ENCODE measurements at places on chromosomes 4 and X.
A peak's percentile ranks its signal among the peaks of the same experiment; 100 is the strongest.

DNA sequence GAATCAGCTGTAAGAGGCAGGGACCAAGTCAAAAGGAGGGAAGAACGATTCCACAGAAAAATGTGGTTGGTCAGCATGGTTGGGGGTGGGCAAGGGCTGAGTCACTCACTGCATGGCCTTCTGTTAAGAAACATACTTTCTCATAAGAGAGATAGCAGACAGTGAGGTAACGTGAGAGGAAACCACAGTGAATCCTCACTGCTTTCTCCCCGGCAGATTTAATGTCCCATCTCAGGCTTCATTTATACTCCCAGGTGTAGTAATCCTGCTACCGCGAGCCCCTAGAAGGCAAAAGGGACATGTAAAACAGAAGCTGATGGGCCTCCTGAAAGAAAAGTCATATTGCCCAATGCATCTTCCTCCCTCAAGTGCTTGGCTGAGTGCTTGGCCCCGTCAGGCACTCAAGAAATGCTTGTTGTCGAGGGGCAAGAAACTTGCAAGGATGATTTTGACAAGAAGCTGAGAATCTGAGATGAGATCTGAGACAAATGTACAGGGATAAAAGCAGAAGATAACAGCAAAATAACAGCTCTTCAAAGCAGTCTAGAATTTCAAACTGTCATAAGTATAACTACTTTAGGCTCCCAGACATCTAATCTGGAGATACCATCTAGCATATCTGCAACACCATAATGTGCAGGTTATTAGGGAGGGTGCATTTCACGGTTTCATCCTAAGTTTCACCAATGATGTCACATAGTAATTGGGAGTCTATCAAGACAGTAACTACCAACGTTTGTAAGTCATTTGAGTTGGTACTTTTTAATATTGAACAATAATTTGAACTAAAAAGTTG lies 40.2 kb downstream of the SH3KBP1 start:
- DNase-seq: no peak

- DNase-seq: no peak
Observed at GRCh38 chr4:169013396-169013795, 3.3 kb upstream of the CBR4 start.

DNA sequence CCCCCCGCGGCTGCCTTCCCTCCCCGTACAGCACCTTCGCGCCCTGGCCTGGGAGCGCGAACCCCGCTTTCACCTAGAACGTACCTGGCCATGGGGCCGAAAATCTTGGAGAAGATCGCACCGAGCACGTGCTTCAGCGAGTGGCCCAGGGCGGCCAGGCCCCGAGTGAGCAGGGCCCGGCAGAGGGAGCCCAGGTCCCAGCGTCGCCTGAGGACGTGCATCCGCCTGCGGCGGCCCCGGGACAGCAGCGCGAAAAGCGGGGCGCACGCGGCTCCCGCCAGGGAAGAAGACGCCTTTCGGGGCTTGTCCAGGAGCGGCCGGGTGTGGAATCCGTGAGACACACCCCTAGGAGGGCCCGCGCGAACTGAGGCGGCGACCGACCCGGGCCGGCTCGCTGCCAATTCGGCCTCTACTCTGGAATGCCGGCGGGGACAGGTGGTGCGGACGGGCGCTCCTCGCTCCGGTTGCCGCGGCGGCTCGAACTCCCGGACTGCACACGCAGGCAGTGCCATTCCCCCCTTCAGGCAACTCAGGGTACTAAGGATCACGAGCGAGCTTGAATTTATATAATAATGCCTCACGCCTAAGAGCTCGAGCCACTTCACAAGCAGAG lies at the start of gene HS6ST2:
Gene HS6ST2, minus strand, starts transcription at position 539 of the 613 bp plus-strand sequence.
- no peak for DNase-seq

DNA sequence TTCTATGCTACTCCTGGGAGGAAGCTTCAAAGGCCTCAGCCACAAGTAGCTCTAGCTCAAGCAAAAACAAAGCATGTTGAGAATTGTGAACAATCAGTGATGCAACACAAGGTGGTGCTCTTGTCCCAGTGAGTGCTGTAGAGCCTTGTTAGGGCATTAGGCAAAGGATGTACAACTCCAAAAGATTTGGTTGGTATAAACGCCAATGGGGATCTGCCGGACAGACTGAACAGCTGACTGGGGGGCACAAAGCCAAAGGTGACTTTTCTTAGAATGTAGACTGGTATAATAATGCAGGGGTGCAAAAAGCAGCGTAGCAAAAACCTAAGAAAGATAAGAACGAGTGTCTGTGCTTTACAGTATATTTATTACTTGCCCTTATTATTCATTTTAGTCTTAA lies 62.6 kb upstream of the ALB start:
- peak; percentile 17 for DNase-seq

DNA sequence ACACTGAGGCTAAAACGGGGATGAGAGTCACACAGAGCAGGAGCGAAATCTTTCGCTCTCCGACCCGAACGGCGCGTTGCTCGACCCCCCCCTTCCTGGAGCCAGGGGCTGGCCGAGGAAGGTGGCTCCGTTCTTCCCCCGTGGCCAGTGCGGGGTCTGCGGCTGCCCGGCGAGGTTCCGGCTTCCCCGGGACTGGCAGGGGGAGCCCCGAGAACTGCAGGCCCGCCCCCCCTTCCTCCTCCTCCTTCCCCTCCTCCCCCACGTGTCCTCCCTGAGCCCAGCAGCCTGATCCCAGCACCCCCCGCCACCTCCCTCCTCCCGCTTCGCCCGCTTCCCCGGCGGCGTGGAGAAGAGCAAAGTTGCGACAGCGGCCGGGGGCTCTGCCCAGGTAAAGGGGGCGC lies 2.4 kb upstream of the BCORL1 start:
- DNase-seq: no peak

DNA sequence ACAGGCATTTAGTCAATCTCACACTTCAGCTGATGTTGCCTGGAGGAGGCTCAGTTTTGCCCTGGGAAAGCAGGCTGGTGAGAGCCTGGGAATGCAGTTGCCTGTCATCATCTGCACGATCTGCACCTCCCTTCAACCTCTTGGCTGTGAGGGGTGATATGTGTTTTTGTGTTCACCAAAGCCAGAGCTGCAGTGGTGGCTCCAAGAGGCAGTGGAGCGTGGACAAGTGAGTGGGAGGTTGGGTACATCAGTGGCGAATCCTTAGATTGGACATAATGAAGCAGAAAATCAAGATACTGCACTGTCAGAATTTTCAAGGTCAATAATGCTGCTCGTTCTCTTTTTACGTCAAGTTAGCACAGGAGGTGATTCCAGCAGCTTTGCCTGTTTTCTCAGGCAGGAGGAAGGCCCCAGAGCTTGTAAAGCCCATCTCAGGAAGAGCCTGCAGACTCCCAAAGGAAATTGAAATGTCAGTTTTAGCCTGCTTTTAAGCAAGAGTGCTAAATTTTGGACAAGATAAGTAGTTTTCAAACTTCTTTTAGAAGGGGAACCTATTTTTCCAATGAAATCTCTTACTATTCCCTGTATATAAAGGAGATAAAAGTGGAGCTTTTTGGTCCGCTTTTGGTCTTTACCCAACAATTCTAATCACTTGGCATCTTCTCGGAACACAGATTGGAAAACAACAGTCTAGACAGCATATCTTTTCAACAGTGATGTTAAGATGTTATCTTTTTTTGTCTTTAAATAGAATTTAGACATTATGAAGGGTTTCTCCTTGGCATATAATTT lies 92.8 kb downstream of the FRAS1 start:
- peak; percentile 28 for DNase-seq

- DNase-seq: no peak
Observed at GRCh38 chrX:70488856-70489255, 44.2 kb downstream of the DLG3 start.

- no peak for DNase-seq
Observed at GRCh38 chrX:97820170-97820569, 936.5 kb downstream of the RPA4 start.

- DNase-seq: no peak
Observed at GRCh38 chr4:73259571-73260090, 1.0 kb upstream of the ANKRD17 start.

- DNase-seq: no peak
Observed at GRCh38 chr4:28744066-28744465, 1883.4 kb downstream of the STIM2 start.

- no peak for DNase-seq
Observed at GRCh38 chr4:53522334-53522733, 69.0 kb downstream of the LNX1 start.

- DNase-seq: no peak
Observed at GRCh38 chrX:78706071-78706470, 41.4 kb upstream of the LPAR4 start.

DNA sequence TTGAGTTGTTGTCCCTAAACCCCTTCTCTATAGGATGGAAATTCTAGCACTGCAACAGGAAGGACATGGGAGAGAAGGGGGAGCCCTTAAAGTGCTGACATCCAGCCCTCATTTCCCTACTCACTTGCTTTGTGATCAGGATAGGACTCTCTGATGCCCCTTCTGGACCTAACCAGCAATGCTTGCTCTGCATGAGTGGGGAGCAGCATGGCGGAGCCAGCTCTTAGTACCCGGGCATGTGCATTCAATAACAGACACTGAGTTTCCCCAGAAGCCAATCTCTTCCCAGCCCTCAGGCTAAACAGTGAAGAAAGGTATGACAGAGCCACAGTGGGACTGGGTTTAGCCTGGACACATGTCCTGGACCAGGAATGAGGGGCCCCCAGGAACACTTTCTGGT lies 14.0 kb downstream of the SOD3 start:
- no peak for DNase-seq

GRCh38 chrX:53594354-53594753 lies 92.2 kb downstream of the HUWE1 start:
- no peak for DNase-seq

- no peak for DNase-seq
Observed at GRCh38 chr4:47278631-47279030, 184.9 kb downstream of the COMMD8 start.

DNA sequence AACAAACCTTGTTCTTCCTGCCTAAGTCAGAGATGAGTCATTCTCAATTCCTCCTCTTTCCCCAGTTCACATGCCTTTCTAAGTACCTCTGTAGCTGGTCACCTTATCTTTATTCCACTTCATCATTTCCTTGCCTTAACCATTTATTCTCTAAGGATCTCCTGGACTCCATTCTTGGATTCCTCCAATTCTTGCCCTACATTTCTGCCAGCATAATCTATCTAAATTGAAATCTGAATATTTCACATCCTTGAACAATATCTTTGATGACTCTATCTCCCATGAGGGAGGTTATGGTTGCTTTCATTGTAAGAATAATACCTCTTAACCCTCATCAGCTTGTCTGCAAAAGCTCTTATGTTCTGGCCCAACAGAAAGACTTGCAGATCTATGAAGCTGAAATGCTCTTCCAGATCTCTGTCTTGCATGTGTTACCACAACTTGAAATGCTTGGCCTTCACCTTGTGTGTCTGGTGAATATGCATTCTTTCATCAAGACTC lies 28.6 kb upstream of the PDE5A start:
- DNase-seq: no peak

- DNase-seq: no peak
Observed at GRCh38 chr4:142367418-142368180, 478.5 kb downstream of the INPP4B start.

- DNase-seq: peak; percentile 13
Observed at GRCh38 chr4:98658287-98659105, at the start of gene TSPAN5. Gene TSPAN5 (minus strand): TSS chr4:98658611.

DNA sequence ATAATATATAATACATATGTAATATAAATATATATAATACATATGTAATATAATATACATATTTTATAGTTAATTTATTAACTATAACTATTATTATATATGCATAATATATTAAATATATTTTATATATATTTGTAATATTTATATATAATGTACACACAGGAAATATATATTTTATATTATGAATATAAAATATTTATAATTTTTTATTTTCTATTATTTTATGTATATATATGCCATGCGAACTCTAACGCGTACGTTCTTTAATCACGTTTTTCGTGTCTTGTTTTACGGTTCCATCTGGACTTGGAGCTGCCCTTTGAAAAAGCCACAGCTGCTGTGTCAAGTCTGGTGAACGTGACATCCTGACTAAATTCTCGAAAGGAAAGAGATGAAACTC lies 332.1 kb downstream of the ASMT start:
- no peak for DNase-seq

DNA sequence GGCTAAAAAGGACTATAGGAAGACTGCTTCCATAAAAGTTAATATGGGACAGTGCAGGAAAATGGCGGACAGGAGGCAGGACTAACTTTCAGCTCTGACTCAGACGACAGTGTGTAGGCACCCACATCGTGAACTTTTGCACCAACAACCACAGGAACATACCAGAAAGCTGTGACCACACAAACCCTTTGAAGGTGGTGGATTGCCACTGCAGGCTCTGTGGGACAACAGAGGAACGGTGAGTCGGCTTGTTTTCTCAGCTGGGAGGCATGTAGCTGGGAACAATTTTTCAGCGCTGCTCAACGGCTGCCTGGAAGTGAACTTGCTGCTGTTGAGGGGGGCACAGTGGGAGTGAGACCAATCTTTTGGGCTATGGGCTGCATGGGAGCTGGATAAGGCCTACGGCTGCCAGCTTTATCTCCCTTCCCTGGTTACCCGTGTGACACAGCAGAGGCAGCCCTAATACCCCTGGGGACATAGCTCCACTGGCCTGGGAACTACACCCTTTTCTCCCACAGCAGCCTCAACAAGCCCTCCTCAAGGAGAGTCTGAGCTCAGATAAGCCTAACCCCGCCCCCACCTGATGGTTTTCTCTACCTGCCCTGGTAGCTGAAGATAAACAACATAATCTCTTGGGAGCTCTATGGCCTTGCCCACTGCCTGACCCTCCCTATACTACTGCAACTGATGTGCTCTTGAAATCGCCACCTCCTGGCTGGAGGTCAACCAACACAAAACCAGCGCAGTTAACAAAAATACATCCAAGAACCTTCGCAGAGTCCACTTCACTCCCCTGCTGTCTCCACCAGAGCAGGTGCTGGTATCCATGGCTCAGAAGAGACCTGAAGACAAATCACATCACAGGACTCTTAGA lies 1537.0 kb downstream of the C4orf33 start:
- no peak for DNase-seq

DNA sequence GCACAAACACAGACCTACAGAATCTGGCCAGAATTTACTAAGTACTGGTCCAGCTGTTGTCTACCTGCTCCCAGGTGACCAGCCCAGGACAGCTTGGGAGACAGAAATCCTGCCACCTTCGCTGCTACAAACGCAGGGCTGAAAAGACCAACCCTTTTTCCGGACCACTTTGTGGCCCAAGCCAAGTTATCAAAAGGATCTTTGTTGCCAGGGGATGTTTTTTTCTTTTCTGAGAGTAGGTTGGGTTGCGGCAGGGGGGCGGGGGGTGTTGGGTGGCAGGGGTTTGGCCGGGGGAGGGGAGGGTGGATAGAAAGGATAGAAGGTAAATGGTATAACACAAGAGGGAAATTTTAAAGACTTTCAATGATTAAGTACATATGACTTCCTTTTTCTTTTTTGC lies 63.4 kb downstream of the STOX2 start:
- DNase-seq: no peak

DNA sequence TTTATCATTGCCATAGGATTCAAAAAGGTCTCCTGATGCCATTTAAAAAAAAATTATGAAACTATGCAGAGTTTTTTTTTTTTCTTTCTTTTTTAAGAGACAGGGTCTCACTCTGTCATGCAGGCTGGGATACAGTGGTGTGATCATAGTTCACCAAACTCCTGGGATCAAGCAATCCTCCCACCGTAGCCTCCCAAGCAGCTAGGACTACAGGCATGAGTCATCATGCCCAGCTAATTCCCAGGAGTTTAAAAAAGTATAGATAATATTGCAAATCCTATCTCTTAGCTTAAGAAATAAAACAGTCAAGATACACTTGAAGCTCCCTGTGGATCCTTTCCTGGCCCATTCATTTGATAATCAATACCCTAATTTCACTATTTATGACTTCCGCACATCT lies 58.6 kb upstream of the PRSS48 start:
- no peak for DNase-seq
